ENCODE measurements at places on chromosomes 7 and 10. TPM values are rescaled to one million over a fixed set of nuclear protein-coding genes. Genes with fewer than 3 reads are reported as not detected.

OPN1SW gene
- not detected for total RNA-seq

GNA12 gene
- total RNA-seq = 54.8 TPM

INHBA gene
- 10.8 TPM for total RNA-seq

CLRN3 gene
- total RNA-seq = 49.0 TPM

MACC1 gene
- 46.0 TPM for total RNA-seq

TAS2R41 gene
- total RNA-seq = not detected

KIN gene
- total RNA-seq = 11.4 TPM

NPFFR1 gene
- not detected for total RNA-seq

SFMBT2 gene
- total RNA-seq = 3.8 TPM

ZNF438 gene
- total RNA-seq = 5.0 TPM

CCDC146 gene
- total RNA-seq = 5.8 TPM

BAIAP2L1 gene
- 32.0 TPM for total RNA-seq

Data from hepatocyte (in vitro differentiated cells).